Fibroblast of skin of scalp (primary cell): ENCODE measurements at places on chromosomes 2 and 18.
A peak's percentile ranks its signal among the peaks of the same experiment; 100 is the strongest.

DNA sequence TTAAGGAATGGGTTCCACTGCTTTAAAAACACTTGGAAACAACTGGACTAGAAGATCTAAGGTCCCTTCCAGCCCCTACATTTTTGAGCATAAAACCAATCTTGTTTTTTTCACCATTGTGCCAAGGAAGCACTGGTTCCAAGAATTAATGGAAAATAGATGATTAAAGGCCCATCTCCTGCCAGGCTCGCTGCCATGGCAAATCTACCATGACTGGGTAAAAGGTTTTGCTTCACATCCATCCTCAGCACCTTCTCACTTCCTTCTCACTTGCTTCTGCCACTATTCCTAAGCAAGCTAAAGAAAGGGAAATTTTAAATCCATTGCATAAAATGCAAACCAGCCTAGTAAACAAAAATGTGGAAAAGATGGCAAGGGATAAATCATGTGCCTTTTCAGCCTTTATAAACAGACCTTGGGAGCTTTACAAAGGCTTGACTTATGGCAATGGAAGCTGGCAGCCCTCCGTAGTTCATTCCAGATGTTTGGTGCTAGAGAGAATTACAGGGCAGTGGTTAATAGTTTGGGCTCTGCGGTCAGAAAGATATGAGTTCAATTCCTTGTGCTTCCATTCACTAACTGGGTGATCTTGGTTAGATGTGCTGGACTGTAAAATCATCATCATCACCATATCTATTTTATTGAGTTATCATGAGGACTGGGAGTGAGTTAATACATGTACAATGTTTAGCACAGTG is 27.0 kb upstream of the ST3GAL5 start:
- peak; percentile 68 for DNase-seq

- no peak for DNase-seq
Observed at GRCh38 chr2:44055229-44055628, 59.4 kb upstream of the LRPPRC start.

- no peak for DNase-seq
Observed at GRCh38 chr2:229425598-229425997, 154.5 kb upstream of the PID1 start.

DNA sequence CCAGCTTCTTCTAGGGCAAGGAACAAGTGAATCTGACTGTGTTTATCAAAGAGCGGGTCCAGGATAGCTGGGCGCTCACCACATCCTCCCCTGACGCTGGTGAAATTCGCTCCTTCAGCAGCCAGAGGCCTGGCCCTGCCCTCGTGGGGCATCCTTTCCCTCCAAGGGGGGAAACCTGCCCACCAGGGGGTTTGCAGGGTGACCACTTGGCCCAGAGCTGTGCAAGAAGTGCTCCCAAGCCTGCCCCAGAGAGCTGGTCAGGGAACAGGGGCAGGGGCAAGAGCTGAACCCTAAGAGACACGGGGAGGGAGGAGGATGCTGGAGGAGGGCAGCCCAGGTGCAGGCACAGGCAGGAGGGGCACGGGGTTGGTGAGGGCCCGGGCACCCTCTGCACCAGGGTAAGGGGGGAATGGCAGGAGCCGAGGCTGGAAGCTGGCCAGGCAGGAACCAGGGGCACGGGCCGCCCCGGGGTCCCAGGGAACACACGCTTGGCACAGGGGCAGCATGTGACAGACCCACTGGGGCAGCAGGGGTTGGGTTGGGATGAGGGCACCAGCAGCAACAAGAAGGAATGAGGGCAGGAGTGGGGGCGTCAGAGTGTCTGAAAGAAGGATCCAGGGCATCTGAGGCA is 2.8 kb upstream of the GPR55 start:
- DNase-seq: no peak

- DNase-seq: peak; percentile 84
Observed at GRCh38 chr18:61727241-61728193, 165.3 kb downstream of the RNF152 start.

DNA sequence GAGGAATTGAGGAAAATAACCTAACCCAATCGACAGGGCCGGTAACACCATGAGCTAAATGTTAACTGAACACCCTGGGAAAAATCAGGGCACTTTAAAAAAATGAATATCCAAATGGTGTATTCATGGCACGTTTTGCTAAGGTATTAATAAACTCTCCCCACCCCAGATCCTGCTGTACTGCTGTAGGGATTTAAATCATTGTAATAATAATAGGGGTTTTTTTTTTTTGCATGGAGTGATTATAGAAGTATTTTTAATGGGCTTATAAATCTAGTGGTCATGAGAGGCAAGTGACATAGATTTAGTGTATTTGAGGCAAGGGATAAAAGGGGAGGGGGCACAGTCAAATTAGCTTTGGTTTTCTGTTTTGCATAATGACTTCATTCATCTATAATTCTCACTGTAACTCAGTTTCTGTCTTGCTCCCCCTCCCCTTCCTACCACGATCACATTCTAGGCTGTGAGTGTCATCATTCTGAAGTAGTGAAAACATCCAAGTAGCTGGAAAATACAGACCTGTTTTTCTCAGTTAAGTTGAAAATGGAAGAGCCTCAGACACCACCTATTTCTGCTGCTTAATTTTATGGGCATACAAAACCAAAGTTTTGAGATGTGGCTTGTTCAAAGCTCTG is 18.2 kb upstream of the MGAT5 start:
- peak; percentile 63 for DNase-seq

- DNase-seq: no peak
Observed at GRCh38 chr18:21930177-21930576, 189.6 kb downstream of the MIB1 start.

DNA sequence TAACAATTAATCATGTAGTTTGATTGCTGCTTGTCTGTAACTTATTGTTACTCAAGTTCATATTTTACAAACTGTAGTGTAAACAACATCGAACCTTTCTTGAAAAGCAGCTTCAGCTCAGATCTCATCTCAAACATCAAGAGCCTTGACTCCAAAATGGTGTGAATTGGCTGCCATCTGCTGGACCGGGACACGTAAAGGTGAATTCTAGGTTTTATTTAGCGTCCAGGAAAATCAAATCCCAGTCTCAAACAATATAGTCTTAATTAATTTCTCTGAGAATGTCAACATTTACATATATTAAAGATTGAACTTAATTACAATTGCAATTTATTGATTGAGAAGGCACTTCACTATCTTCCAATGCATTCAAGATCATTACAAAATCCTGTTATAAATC is 453.0 kb downstream of the GALR1 start:
- DNase-seq: no peak

GRCh38 chr2:108079736-108080135 is 93.4 kb downstream of the SLC5A7 start:
- no peak for DNase-seq

GRCh38 chr2:75571730-75572430 is 11.1 kb upstream of the EVA1A start:
- DNase-seq: no peak

DNA sequence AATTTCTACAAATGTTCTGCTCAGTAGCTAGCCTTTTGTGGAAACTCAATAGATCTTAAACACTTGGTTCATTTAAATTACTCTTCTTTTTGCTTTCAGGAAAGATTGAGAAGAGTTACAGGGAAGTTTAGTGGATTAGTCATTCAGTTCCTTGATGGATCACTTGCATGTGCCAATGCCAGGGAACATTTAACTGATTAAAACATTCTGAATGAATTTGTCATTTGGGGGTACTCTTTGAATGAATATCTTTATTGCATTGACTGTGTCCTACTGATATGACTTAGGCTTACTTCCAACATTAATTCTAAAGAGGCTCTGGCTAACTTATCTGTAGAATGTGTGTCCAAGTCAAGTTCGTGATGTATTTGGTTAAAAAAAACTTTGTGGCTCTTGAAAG is 199.8 kb downstream of the PLCL1 start:
- DNase-seq: peak; percentile 2

DNA sequence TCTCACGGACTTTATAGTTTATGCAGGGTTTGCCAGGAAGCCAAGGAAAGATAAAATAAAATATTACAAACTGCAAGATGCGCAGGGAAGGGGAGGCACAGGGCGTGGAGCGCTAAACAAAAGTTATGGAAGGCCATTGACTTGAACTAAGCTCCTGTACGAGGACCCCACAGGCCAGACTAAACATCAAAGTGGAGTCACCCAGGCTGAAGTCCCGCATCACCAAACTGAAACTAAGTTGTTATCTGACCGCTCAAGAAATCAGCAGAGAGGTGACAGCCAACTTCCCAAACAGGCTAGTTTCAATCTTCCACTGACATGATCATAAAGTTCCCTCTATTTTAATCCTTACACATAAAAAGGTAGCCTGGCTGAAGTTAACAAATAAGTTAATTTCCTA is 90.5 kb upstream of the YWHAQ start:
- no peak for DNase-seq

DNA sequence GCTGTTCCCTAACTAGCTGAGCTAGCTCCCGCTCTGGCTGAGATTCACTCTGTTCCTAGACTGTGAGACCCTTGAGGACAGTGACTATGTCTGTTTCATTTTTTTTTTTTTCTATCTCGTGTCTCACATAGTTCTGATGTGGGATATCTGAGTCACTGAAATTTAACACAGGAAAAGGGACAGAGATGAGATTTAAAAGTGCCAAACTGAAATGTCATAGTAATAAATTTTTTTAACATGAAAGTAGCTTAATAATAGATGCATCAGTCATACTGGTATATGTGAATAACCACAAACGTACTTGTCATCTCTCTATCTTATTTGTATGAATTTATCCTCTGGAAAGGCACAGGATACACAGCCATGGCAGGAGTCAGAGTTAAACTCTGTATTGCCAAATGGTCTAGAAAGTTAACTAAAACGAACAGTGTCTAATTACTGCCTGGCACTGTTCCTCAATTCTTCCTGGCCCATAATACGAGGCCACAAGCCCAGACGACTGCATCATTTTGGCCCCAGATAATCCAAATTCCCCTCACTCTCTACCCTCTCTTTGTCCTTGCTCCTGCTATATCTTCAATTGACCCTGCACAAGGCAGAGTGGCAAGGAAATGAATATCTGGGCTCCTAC is 87.5 kb downstream of the SATB2 start:
- peak; percentile 62 for DNase-seq

DNA sequence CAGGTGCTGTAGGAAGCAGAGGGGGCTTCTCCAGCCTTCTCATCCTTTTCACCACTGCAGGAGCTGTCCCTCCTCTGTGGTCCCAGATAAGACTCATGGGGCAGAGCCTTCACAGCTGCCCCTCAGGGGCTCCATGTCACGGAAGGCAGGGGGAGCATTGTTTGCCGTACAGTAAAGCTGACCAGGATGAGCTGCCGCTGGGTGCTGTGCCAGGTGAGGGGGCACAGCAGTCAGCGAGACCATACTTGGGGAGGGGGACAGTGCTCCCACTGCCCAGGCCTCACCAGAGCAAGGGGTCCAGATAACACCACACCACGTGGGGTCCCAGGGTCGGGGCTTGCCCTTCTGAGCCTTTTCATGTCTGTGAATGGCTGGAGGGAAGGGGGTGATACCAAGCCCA is 46.3 kb downstream of the PLEKHB2 start:
- no peak for DNase-seq

GRCh38 chr18:79910563-79911343 is 40.7 kb downstream of the SLC66A2 start:
- no peak for DNase-seq

GRCh38 chr2:230933521-230934180 is 8.6 kb upstream of the GPR55 start:
- DNase-seq: no peak

- DNase-seq: no peak
Observed at GRCh38 chr18:48882379-48882778, 68.4 kb downstream of the SMAD7 start.

- no peak for DNase-seq
Observed at GRCh38 chr2:109155553-109156451, 26.8 kb downstream of the SH3RF3 start.

- peak; percentile 54 for DNase-seq
Observed at GRCh38 chr2:86274265-86274917, 63.0 kb downstream of the REEP1 start.

DNA sequence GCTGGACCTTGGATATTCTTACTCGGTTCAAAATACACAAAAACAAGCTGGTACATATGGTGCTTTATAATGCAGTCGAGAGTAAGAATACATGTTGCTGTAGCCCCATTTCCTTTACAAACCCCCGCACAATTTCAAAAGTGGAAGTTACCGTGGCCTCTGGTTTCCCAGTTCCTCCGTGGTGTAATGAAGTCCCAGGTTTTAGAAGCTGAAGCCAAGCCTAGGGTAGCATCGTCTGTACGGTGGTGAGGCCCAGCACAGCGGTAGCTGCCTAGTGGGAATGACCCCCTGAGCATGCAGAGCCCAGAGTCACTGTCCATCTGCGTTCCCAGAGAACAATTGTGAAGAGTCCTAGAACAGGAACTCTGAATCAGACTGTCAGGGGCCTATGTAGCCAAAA is 171.8 kb downstream of the ASXL3 start:
- DNase-seq: no peak

DNA sequence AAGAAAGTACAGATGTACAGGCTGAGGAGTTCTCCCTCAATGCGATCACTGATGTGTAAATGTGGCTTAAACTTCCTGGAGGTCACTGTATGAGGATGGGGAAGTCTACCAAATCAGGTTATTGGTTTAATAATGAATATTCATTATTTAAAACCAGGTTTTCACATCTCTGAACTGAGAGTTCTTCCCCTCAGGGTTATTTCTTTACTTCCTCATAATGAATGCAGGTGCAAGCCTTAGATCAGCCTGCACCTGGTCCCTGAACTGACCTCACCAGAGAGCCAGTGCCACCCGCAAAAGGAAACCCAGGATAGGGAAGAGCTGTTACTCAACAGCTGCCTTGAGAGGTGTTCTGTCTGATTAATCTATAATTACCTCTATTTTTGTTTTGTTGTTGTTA is 369.0 kb downstream of the EPHA4 start:
- DNase-seq: no peak

GRCh38 chr2:88085099-88085498 is 17.5 kb downstream of the SMYD1 start:
- no peak for DNase-seq

DNA sequence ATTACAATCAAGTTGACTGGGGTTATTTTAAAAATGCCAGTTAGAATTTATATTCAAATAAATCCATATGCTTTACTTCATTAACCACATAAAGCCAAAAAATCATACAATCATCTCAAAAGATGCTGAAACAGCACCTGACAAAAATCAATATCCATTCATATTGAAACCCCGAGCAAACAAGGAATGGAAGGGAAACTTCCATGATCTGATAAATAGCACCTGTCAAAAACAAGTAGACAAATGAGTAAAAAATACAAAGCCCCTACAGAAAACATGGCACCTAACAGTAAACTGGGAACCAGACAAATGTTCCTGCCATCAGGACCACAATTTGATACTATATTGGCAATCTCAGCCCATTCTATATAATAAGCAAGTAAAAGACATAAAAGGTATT is 227.5 kb downstream of the HDAC4 start:
- no peak for DNase-seq

GRCh38 chr2:172278667-172279066 is 148.7 kb upstream of the ITGA6 start:
- DNase-seq: no peak

GRCh38 chr2:178395941-178396570 is 54.9 kb downstream of the PRKRA start:
- DNase-seq: no peak
